ENCODE measurements at places on chromosomes 11 and 22.
A peak's percentile ranks its signal among the peaks of the same experiment; 100 is the strongest.

DNA sequence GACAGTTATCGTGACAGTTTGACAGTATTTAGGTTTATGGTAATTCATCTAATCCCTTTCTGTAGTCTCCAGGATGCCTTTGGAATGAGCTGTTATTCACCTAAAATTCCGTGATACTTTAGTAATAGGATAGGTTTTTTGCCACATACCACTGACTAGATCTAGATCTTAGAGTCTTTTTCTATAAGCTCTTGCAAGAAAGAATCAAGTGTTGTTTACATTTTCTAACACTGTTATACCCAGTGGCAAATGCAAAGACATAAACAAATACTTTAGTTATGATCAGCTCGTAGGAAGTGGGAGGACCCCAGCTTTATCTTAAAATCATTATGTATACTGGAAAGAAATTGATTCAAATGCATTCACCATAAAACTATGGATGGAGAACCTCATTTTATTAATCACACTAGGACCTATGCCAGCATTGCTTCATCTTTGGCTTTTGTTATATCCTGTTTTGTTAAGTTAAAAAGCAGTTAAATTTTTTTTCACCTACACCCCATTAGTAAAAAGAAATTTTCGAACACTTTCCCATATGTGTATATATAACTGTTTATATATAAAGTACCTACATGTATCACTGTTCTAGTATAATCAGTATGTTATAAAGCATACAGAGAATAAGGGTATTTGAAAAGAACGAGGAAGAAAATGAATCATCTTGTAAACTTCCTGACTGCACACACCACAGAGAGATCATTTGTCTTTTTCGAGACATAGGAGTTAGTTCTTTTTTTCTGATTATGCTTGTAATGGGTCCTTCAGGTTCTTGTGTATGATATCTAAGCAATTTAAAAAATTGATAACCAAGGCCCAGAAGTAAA, 60.9 kb downstream of the PDHX start:
- no peak for DNase-seq

- DNase-seq, result no peak
Observed at GRCh38 chr11:89420981-89421380, 70.2 kb downstream of the NOX4 start.

DNA sequence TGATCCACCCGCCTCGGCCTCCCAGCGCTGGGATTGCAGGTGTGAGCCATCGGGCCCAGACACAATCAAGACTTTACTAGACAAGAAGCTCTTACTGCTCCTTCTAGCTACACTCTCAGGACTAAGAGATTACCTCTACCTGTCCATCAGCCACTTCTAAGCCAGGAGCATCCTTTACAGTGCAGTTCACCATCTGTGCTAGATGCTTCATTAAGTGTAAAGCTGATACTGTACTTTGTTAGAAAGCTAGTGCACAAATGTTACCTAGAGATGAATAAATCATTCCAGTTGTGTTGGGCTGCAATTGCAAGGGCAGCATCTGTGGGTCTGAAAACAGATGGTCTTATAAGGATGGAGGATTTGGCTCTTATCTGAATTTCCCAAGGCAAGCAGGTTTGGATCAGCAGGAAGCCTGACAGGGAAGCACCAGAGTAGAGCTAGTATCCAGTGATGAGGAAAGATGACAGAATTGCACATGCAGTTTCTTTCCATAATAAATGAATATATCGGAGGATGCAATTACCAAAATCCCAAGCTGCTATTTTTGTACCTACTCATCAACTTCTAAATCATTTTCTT, 58.3 kb downstream of the FAM168A start:
- no peak for DNase-seq

- no peak for DNase-seq
Observed at GRCh38 chr11:14320020-14320419, 39.0 kb downstream of the RRAS2 start.

DNA sequence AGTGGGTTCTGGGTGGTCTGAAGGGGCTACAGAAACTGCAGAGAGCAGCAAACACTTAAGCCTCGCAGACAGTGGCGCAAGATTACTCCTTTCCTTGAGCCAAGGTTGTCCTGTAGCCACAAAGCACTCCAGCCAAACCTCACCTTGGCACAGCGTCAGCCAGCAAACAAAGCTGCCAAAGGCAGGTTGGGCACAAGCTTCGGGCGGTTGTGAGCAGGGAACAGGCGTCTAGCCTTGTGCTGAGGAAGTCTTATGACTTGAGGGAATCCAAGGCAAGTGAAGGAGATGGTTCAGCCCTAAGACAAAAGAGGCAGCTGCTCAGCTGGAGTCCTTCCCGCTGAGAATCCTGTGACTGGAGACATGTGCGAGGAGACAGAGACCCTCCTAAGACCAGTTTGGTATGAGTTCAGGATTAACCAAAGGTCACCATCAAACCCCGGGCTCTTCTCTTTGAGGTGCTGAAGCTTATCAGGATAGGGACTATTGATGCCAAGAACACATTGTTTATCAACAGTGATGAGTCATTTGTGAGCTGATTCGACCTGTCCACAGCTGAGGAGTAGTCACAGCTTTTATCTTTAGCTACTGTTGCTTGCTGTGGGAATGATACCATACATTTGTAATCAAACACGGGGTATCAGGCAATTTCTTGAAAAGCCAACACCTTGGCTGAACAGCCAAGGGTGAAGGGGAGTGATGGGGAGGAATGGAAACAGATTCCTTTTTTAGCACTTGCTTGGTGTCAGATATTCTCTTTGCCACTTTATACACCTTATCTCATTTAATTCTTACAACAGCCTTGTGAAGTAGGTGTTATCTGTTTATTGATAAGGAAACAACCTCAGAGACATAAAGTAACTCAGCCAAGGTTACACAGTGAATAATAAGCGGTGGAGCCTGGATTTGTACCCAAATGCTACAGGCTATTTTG, 4.6 kb downstream of the ADM start:
- no peak for DNase-seq

DNA sequence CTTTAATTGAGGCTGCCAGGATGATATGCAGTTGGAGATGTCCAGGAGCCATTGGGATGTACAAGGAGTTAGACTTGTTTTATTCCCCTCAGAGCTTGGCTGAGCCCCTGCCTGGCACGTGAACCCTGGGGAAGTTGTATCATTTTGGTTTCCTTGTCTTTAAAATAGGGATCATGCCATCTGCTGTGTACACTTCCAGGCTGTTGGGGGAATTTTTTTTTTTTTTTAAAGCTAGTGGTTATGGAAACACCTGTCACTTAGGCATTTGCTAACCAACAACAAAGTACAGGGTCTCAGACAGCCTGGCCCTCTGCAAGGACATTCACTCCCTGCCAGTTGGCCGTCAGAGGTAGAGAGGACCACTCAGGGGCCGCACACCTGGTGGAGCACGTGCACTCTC, 8.5 kb upstream of the RAB1B start:
- DNase-seq, result no peak

GRCh38 chr11:45560913-45561281, 104.5 kb downstream of the CHST1 start:
- DNase-seq, result no peak

DNA sequence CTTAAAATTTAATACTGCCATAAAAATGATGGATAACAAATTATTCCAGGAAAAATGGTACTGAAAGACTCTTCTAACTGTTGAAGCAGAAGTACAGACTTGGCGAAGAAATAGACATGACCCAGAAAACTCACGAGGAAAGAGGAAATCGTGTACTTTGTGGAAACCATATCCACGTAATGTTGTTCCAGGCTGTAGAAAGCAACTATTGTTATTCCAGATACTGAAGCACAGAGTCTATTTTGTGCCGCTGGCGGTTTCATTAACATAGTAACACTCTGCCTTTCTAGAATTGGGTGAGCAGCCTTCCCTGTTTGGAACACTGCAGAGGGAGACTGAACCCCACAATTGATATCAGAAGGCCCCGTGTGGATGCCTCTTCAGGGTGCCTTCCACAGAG, 310.6 kb downstream of the TBC1D22A start:
- DNase-seq, result peak; percentile 33

DNA sequence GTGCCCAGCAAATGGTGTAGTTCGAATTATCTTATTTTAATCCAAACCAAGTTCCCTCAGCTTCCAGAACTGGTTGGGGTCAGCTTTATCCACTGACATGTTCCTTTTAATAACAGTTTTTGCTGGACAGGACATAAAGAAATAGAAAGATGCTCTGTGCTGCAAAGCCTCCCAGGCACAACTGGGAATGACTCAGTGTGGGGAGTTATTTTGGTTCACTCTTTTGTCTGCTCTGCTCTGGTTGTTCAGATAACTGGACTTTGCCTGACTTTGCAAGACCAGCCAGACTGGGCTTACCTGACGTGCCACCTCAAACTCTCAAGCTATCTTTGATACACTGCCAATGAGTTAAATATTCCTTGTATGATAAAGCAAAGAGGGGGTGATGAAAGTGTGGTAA, 25.6 kb downstream of the SEZ6L start:
- no peak for DNase-seq

GRCh38 chr22:43152003-43152356, 621 bp downstream of the TSPO start:
- no peak for DNase-seq

DNA sequence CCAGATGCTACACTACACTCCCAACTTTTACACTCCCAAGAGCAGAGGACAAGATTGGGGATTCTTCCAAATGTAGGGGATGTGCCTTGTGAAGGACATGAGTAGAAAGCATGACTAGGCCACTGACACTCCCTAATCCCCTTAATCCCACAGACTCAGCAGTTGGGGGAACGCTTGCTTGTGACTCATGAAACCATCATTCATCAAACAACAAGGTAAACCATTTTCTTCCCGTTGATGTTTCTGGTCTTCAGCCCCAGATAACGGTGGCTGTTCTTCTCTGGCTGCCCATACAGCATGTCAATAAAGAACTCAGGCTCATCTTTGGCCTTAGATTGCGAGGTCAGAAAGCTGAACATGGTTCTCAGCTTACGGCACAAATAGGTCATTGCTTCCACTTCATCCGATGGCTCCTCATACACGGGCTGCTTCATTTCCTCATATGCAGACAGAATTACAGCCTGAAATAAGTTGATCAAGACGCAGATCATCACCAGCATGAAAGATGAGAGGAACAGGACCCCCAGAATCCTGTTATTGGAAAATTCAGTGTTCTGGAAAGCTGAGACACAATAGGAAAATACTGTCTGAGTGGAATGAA, 6.4 kb upstream of the CDPF1 start:
- no peak for DNase-seq

DNA sequence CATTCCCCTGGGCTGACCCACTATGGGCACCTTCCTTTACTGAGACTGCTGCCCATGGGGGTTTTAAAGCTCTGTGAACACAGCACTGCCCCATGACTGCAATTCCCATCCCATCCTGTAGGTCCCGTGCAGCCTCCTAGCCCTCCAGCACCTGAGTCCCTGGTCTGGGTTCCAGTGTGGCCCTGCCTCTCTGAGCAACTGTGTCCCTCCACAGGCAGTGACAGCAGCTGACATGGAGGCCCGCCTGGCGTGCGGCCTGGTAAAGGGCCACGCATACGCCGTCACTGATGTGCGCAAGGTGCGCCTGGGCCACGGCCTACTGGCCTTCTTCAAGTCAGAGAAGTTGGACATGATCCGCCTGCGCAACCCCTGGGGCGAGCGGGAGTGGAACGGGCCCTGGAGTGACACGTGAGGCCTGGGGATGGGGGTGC, 12.6 kb downstream of the OMP start:
- DNase-seq, result no peak

- no peak for DNase-seq
Observed at GRCh38 chr22:46862418-46863324, 100.2 kb downstream of the TBC1D22A start.

GRCh38 chr11:64787526-64788320, 9.4 kb upstream of the SF1 start:
- DNase-seq, result peak; percentile 59

GRCh38 chr11:28627690-28628255, 519.6 kb downstream of the METTL15 start:
- DNase-seq, result no peak

GRCh38 chr22:48537343-48537680, 1290.4 kb downstream of the BRD1 start:
- DNase-seq, result no peak

DNA sequence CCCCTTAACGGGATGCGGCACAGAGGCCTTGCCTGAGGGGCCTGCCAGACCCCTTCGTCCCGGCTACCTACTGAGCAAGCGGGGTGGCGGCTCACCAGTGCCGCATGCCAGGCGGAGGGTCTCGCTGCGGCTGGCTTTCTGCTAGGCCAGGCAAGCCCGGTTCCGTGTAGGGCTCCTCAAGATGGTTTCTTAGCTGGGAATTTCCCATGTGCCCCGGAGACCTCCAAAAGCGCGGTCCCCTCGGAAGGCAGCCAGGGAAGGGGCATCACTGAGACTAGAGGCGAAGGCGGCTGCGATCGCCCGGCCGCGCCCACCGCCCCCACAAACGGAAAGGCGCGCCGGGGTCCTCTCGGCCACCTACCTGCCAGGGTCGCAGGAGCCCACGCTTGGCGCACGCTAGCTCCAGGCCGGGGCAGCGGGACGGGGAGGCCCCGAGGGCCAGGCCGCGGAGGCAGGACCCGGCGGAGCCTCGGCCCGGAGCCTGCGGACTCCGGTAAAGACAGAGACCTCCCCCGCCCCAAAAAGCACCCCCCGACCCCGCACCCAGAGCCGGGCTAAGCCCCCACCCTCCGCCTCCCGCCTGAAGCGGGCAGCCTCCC, 23.8 kb downstream of the MICAL3 start:
- DNase-seq, result peak; percentile 21

DNA sequence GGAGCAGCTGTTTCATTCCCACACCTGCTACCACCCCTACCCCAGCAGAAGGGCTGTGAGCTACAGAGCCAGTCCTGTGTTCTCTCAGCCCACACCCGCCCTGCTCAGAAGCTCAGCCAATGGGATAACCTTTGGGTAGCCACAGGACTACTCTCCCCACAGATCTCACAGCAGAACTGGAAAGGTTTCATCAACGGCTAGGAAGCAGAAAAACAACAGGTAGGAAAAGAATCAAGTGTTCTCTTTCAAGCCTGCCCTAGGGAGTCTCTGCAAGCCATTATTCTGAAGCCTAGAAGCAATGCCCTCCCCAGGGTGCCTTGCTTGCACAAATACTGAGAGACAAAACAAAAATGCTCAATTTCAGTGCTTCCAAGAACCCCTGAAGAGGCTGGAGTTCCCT, 77.2 kb downstream of the TMPRSS5 start:
- no peak for DNase-seq

- no peak for DNase-seq
Observed at GRCh38 chr22:44909241-44909640, 100.6 kb downstream of the PHF21B start.

DNA sequence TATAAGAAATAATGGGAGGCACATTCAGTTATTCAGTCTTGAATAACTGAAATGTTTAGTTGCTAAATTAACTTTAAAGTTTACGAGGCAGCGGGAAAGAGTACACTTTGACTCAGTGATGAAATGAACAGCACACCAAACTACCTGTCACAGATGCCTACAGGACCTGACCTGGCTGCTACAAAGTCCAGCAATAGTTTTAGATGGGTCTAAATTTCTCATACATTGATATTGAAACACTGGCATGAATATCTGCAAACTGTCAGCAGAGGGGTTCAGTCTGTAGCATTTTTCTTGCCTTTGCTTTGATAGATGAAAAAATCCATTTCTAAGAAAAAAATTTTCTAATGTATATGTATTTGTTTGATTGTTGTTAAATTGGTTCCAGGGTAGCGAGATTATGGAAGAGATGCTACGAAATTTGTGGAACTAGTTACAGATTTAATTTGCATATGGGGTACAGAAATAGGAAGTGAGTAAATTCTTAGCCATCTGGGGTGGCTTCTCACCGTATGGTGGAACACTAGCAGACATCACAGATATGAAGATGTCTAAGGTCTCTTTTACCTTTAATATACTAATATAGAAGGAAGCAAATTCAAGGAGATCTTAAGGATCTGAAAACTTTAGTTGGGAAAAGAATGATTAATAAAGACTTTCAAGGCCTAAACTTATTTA, 20.8 kb upstream of the GAB2 start:
- DNase-seq, result no peak

- no peak for DNase-seq
Observed at GRCh38 chr11:10659339-10660216, 34.0 kb downstream of the IRAG1 start.

Data from Ammon's horn (tissue), 1 donor.